NCI-H187 (cell line): ENCODE measurements at places on chromosomes 4 and X.

DNA sequence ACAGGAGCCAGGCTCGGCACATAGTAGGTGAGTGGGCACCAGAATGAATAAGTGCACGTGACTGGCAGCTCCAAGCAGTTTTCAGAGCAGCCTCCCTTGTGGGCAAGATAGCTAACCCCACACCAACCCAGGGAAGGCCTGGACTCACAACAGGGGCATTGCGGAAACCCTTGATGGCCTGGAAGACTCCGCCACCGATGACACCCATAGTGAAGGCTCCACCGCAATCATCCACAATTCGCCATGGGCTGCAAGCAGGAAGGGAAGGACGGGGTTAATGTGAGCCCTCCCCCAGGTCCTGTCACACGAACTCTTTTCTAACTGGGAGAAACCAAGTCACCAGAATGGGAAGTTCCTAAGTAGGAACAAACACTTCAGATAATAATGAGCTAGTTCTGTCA lies 957 bp downstream of the TIMM17B start:
- no peak for DNase-seq

DNA sequence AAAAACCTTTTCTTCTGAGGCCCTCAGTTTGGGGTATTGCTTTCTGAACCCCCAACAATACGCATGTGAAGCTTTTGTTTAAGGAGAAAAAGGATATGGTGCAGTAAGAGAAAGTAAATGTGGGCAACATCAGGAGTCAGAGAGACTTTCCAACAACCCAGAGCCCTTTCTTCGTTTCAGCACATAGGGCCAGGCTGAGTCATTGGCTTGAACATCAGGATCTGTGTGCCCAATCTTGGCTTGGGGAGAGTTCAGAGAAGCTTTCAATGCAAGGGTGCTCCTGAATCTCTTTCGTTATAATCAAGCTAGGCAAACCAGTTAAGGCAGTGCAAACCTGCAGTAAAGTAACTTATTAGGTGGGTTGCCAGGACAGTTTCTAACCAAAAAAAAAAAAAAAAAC lies 191.2 kb downstream of the FRMPD4 start:
- DNase-seq, result no peak

DNA sequence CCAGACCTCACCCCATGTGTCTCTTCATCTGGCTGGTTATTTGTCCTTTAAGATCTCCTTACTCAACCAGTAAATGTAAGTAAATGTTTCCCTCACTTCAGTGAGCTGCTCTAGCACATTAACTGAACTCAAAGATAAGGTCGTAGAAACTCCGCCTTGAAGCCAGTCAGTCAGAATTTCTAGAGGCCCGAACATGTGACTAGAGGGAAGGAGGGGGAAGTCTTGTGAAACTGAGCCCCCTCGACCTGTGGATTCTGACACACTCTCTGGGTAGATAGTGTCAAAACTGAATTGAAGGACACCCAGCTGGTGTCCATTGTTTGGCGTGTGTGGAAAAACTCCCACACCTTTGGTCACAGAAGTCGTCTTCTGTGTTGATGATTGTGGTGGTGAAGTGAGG lies 933.9 kb downstream of the ADGRL3 start:
- no peak for DNase-seq

DNA sequence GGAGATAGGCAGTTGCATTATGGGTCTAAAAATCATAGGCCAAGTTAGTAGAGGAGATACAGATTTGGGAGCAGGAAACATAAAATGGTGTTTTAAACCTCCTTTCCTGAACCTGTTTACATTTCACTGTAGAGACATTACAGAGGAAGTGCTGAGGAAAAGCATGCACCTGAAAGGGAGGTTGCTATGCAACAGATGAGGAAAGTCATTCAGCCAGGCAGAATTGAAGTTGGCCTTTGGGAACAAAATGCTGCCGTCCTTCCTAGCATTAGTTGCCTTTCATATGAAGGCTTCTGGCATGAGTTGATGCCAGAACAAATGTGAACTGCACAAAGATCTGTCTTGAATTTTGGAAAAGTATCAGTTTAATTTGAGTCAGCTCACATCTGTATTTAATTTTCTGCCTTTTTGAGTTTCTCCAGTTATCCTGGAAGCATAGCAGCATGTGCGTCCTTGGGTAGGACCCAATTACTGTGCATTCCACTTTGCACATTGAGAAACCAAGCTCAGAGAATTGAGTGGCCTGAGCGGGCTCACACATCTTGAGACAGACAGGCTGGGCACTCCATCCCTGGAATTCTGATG lies 38.2 kb downstream of the MAGED1 start:
- DNase-seq, result no peak

DNA sequence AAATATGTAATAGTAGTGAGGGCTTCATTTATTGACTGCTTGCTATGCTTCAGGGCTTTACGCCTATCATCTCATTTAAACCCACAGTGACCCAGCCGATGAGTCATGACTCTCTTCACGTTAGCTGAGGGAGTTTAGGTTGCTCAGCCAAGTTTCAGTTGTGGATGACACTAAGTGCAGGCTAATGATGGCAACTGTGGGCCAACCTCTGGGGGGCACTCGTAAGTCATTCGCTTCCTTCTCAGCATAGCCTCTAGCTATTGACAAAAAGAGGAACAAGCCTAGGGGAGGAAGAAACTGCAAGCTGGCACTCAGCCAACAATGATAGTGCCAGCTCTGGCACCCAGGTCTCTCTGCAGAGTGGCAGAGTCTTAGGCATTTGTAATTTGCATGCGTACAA lies 325.0 kb downstream of the ARHGAP10 start:
- no peak for DNase-seq

DNA sequence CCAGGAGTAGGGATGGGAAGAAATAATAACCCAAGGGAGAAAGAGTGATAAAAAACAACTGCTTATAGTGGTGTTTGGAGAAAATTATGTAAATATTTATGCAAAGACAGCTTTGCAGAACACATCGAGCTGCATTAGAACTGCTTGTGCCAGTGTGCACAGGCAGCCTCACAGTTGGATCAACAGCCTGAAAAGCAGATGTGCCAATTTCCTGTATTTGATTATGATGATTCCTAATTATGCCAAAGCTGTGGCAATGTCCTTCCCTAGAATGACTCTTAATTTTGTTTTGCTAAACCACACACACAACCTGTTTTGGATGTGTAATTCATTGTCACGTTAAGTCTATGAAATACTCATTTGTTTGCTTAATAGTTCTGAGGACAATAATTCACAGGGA lies 30.6 kb upstream of the ANTXR2 start:
- no peak for DNase-seq

- no peak for DNase-seq
Observed at GRCh38 chrX:72352786-72353185, 47.1 kb upstream of the CITED1 start.

DNA sequence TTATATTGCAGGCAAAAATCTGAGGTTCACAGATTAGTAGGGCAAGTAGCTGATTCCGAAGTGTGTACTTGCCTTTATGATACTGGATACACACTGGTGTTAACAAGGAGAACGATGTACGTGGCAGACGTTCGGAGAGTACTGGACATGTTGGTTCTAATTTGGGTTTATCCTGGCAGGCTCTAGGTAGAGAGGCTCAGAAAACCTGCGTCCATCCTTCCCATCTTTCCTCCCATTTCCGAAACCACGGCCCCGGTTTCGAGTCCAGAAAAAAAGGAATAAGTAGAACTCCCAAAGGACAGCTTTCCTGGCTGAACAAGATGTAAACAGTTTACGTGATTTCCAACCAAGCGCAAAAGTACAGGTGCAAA lies 351 bp upstream of the SLC30A9 start:
- no peak for DNase-seq

- DNase-seq, result no peak
Observed at GRCh38 chr4:107283587-107284559, 247.8 kb upstream of the DKK2 start.

DNA sequence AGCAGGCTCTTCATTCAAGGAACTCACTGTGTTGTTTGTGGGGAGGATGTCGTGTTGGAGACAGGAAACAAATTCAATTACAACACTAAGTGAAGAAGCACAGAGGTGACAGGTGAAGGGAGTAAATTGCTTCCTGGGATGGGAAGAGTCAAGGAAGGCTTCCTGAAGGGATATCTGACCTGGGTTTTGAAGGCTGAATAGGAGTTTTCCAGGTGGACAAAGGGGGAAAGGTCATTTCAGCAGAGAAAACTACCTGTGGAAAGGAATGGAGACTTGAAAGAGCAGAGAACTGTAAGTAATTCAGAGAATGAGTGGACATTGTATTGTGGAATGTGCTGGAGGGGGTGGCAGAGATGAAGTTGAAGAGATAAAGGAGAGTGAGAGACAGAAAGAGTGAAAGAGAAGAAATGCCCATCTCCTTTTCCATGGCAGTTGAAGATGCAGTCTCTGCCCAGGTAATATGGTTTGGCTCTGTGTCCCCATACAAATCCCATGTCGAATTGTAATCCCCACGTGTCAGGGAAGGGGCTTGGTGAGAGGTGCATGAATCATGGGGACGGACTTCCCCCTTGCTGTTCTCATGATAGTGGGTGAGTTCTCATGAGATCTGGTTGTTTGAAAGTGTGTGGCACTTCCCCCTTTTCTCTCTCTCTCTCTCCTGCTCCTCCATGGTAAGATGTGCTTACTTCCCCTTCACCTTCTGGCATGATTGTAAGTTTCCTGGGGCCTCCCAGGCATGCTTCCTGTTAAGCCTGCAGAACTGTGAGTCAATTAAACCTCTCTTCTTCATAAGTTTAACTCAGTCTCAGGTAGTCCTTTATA lies 205.7 kb upstream of the BCOR start:
- DNase-seq, result no peak

- no peak for DNase-seq
Observed at GRCh38 chrX:133389975-133390374, 25.3 kb downstream of the GPC4 start.

- DNase-seq, result no peak
Observed at GRCh38 chr4:167233685-167234315, 494 bp downstream of the SPOCK3 start.

DNA sequence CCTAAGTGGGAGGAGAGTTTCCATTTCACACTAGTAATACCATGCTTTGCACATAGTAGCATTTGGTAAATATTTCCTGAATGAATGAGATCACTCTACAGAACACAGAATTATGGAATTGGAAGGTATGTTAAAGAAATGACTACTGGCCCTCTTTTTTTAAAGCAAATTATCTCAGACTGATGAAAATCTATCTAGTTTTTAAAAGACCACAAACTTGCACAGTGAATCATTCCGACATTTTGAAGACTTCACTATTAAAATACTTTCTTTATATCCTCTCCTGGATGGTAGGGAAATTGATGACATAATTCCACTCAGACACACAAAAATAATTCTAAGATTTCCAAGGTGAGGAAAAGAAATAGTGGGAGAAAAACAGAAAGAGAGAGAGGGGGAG lies 68.4 kb upstream of the ETNPPL start:
- DNase-seq, result no peak

GRCh38 chr4:150130933-150131332 lies 52.7 kb downstream of the DCLK2 start:
- DNase-seq, result no peak

- DNase-seq, result no peak
Observed at GRCh38 chr4:135605076-135605475, 1403.5 kb upstream of the PABPC4L start.

DNA sequence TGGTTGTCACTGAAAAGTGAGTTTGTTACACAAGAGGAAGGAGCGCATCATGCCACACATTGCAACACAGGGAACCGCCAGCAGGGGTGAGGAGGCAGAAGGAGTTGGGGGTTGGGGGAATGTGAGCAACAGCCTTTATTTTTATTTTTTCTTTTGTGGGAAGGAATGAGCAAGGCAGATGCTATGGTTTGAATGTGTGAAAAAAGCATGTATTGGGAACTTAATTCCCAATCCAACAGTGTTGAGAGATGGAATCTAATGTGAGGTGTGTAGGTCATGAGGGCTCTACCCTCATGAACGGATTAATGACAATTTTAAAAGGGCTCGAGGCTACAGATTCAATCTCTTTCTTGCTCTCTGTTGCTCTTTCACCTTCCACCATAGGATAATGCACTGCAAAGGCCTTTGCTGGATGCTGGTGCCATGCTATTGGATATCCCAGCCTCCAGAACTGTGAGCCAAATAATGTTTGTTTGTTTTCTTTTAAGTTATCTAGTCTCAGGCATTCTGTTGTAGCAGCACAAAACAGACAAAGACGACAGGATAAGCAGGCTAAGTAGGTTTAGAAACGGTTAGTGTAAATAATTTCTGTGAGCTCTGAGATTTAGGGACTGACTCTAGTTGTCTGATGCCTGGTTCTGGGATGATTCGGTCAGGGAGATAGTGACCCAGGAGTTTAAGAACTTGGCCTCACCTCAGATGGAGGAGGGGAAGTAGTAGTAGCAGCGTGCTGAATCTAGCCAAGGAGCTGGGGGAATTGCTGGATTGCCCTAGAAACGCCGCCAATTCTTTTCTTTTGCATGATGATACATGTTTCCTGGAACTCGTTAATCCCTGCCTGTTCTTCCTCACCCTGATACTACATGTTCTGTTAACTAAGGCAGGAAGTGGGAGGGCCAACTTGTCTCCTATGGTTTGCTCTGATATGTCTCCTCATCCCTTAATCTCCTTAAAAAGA lies 156.6 kb upstream of the CTSO start:
- DNase-seq, result no peak

DNA sequence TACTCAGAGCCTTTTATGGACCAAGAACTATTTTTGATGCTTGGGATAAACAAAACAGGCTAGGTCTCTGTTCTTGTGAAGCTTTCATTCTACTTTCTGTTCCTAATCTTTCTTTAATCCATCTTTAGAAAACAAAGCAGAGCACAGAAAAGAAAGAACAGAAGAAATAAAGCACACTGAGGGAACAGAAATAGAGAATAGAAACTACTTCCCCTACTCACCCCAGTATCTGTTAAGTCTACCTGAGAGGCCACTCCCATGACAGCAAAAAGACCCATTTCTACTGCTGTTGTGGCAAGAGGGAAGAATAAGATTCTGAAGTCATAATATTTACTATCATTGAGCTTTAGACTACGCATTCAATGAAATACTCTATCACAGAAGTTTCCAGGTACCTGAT lies 9.2 kb downstream of the RFC1 start:
- DNase-seq, result no peak

GRCh38 chr4:119471259-119471658 lies 149.3 kb upstream of the FABP2 start:
- DNase-seq, result no peak

DNA sequence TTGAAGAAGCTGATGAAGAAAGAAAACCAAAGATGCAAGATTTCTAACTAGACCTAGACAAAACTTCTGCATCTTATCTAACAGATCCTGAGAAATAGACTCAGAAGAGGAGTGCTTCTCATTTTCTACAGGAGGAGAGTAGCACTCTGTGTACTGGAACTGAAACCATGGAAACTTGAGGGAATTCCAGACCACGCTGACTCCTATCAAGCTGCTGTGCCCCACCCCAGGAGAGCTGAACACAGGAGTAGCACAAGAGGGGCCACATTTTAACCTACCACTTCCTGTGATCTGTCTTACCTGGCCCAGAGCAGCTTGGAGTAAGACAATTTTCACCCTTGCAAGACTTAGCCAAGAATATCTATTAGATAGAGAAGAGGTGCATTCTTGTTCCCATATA lies 248.9 kb downstream of the SCFD2 start:
- DNase-seq, result no peak

GRCh38 chr4:52750819-52751486 lies at the start of gene ERVMER34-1:
Gene ERVMER34-1 (minus strand): TSS chr4:52751425. CDS start chr4:52745520, 5,905 bp downstream.
- DNase-seq, result no peak
